ENCODE measurements at places on chromosomes 13 and 19. TPM values are rescaled to one million over a fixed set of nuclear protein-coding genes. Genes with fewer than 3 reads are reported as not detected.

Gene SLC17A7
- 1.1 TPM for total RNA-seq

Gene RFPL4AL1
- not detected for total RNA-seq

Gene NR2C2AP
- total RNA-seq, result 16.7 TPM

Gene URAD
- not detected for total RNA-seq

Gene SPATA13
- total RNA-seq, result 10.0 TPM

Gene CNN1
- 3,774 TPM for total RNA-seq

Gene IRS2
- 69.3 TPM for total RNA-seq

Gene PROZ
- not detected for total RNA-seq

Gene ZNF154
- total RNA-seq, result 8.1 TPM

Gene ZIM2
- 0.37 TPM for total RNA-seq

Gene IL11
- total RNA-seq, result 0.67 TPM

Gene ZNF57
- 2.7 TPM for total RNA-seq

Gene NCCRP1
- 3.9 TPM for total RNA-seq

Gene LRRC63
- not detected for total RNA-seq

Gene C19orf81
- not detected for total RNA-seq

Gene DAND5
- not detected for total RNA-seq

Gene USP12
- total RNA-seq, result 116 TPM

Gene CNMD
- total RNA-seq, result not detected

Gene ZNF577
- total RNA-seq, result 17.0 TPM

Gene ACER1
- total RNA-seq, result not detected

Gene F7
- not detected for total RNA-seq

Gene ADGRE3
- not detected for total RNA-seq

Gene C19orf85
- total RNA-seq, result not detected

Gene RNF17
- not detected for total RNA-seq

Gene ERFL
- total RNA-seq, result not detected

Gene PCDH8
- total RNA-seq, result not detected

Gene ZNF560
- total RNA-seq, result not detected

Gene GEMIN7
- total RNA-seq, result 12.9 TPM

Gene ENOX1
- total RNA-seq, result 11.6 TPM

Gene KLK14
- total RNA-seq, result not detected

Gene GIPR
- 0.54 TPM for total RNA-seq

Gene CPAMD8
- 9.6 TPM for total RNA-seq
